ENCODE measurements at places on chromosomes 5 and 9.

DNA sequence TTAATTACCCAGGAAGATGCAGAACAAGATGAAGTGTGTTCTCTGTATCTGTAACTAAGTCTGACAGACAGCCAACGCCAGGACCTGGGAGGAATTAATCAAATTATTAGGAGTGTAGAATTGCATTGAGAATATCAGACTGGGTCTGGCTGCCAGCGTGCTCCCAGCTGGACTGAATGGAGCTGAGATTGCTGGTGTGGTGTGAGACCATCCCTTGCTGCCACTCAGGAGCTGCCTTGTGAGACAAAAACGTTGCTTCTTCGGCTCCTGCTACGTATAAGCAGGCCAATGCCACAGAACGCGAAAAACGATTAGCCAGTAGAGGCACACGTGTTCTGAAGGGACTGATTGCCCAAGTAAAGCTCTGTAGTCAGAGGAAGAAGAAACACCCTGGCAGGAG lies 66.8 kb downstream of the AMBP start:
- DNase-seq, result no peak

DNA sequence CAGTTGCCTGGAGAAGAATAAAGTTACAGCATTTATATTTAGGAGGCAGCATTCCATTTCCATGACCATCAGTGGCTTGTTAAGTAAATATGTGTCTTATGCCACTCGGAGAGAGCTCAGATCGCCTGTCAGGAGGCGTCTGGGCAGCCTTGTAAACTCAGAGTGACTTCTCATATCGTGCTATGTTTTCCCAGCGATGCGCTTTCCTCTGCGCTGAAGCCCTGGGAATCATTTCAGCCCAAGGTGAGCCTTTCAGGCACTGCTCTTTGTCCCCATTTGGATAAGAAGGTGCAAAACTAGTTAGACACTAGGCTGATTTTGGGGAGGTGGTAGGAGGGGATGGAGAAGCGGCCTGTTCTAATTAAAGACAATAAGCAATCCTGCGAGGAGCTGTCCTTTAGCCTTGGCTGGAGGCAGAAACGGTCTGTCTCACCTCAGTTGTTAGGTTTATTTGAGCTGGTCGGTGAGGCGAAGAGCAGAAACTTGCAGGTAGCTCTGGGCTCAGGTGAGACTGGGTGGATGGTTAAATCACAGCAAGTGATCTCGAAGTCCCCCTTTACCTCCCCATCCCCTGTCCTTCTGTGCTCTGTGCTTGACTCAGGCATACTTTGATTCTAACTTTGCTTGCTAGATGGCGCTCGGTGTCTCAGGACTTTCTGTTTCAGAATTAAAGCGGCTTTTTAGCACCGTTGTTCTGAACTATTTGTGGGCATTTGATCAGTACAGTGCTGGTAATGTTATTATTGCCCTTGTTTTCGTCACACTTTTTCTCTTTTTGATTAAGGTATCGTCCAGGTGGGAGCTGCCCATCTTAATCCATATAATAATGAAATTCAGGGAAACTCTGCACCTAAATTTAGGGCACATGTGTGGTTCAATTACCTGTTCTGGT lies 24.6 kb downstream of the NR2F1 start:
- no peak for DNase-seq

- peak; percentile 4 for DNase-seq
Observed at GRCh38 chr5:124902097-124902821, 155.8 kb upstream of the ZNF608 start.

- no peak for DNase-seq
Observed at GRCh38 chr5:40776658-40776977, 20.9 kb upstream of the TTC33 start.

DNA sequence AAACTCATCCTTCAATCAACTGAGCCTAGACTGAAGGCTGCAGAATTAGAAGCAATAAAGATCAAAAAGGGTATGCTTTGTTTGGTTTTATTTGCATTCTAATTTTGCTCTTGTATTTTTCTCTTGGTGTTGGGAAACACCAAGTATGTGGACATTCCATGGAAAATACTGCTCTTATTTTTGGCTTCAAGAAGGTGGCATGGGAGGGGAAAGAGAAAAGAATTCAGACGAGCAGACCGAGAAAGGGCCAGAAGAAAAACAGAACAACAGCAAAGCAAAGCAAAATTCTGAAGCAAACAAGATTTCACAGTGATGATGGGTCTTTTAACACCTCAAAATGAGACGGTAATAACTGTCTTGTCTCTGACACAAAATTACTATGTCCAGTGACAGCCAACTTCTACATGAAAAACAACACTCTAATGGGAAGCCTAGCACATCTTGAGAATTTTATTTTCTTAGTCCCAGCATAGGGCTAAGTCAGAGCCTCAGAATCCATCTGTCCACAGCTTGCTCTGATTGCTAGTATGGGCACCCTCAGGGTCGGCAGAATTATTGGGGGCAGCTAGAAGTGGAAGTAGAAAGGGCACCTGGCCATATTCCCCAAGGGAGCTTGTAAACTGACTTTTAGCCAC lies 26.8 kb downstream of the FREM1 start:
- no peak for DNase-seq

- no peak for DNase-seq
Observed at GRCh38 chr5:152136321-152136720, 211.7 kb upstream of the GLRA1 start.

All from BJ (cell line).